ENCODE measurements at places on chromosomes 6 and 20.

GRCh38 chr6:141552463-141552862, 580.3 kb upstream of the GJE1 start:
- peak; percentile 8 for DNase-seq

- no peak for DNase-seq
Observed at GRCh38 chr6:134315974-134316441, 1.9 kb downstream of the SGK1 start.

GRCh38 chr6:142879527-142879926, 65.4 kb downstream of the HIVEP2 start:
- peak; percentile 29 for DNase-seq

GRCh38 chr20:15603506-15603905, 969.7 kb downstream of the KIF16B start:
- no peak for DNase-seq

DNA sequence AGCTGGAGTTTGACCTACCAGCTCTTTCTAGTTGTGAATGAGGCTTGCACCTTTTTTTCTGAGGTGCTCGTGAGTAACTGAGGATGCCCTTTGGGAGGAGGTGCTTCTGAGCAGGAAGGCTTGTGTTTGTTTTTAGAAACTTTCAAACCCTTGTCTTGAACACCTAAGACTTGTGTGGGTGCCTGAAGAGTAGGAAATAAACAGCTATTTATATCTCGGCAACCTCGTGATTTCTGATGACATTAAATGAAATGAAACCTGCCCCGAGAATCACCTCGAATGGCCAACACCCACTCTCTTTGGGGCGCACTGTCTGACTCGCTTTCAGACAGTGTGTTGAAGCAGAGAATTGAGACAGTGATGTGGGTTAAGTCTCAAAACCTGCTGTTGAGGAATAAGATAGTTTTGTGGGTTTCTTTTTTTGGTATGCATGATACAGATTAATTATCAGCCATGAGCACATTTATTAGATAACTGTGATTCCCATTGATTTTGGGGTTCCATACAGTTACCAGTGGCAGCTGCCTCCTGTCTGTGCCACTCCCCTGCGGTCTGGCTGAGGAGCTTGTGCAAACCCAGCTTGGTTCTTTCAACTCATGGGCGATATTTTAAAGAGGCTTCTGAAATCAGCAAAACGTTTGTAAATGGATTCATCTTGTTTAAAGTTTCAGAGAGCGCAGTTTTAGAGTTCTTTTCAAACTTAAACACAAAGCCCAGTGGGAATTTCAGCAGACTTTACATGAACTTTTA, 8.4 kb downstream of the IRF4 start:
- no peak for DNase-seq

DNA sequence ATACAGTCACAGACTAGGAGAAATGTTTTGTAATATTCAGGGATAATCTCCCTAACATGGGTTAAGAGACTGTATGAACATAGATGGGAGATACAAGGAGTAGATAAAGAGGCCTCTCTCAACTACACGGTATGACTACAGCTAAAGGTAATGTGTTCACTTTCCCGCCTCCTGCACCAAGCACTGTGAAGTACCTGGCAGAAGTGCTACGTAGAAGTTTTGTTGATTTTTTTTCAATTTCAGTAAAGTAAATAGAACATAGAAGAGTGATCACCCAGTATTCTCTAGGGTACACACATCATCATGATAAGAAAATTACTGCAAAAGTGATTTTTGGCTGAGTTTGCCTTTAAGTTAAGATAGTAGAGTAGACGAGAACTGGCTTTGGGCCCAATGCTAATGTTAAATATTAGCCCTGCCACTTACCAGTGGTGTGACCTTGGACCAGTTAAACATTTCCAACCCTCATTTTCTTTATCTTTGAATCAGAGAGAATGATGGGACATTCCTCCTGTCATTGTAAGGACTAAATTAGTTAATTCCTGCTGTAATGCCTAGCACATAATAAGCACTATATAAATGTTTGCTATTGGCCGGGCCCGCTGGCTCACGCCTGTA, 183.6 kb downstream of the COL9A1 start:
- no peak for DNase-seq

DNA sequence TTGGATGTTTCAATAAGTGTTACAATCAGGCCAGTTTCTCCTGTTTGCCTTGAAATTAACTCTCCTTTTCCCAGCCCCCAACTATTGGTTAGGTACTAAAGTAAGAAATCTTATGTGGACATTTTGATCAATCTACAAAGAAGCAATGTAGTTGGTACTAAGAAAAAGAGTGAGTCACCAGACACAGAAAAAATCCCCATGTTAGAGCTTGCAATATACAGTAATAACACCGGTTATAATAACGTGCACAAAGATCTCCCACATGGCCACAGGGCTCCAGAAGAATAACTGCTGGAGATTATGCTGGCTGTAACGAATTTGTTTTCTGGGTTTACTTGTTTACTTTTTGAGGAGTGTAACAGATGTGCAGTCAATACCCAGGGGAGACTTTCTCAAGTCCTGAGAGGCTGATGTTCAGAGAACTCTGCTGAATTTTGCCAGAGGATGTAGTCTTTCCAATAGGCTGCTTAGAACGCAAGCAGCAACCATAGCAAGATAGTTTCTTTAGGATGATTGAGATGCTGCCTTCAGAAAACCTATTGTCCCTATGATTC, 166.2 kb upstream of the SPACA1 start:
- no peak for DNase-seq

Data from NCI-H187 (cell line).